ENCODE measurements at places on chromosomes 1 and 21. TPM values are rescaled to one million over a fixed set of nuclear protein-coding genes. Genes with fewer than 3 reads are reported as not detected.

The PIGR gene
- total RNA-seq: 1,034 TPM

The LRRC53 gene
- total RNA-seq: not detected

The CR1L gene
- total RNA-seq: not detected

DNA sequence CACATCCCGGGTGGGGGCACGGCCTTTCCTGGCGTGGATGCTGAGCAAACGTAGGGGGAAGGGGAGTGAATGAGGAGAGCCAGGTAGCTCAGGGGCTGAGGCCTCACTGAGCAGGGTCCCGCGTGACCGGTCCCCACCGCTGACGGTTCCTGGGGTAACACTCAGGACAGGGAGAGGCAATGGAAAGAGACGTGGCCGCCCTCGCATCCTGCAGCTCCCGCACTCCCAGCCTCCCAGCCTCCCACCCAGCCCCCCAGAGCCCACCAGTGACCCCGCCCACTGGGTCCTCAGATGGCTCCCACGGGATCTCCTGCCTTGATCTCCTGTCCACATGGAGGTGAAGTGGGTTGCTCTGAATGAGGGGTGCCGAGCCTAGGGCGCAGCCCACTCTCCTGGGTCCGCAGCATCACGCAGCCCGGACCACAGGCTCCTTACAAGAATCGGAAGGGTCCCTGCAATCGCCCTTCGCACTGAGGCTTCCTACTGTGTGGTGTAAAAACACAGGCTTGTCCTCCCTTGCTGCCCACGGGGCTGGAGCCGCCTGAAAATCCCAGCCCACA, 2.4 kb downstream of the TSPEAR start:
- no peak overlapping the region for H3K27ac ChIP-seq
- H3K4me3 ChIP-seq: no peak overlapping the region
- H3K4me1 ChIP-seq: peaks cover 21% of the 10 kb centered on the region

DNA sequence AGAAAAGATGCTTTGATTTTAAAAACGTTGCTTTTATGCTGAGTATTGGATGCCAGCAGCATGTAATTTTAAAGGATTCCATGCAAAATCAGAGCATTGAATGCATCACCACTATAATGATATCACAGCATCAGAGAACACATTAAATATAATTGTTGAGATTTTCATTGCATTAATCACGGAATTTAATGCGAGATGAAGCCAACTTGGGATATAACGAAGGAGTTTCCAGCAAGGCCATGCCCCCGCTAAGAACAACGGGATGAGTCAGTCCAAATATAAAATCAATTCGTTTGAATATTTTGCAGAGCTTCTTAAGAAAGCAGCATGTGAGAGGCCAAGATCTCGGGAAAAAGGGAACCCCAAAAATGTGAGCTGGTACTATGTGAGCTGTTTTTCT, 423.4 kb upstream of the CHRM3 start:
- DNase-seq: no peak
- no peak overlapping the region for H3K4me3 ChIP-seq
- H3K4me1 ChIP-seq: no peaks in the 10 kb centered on the region
- no peak overlapping the region for H3K27ac ChIP-seq

DNA sequence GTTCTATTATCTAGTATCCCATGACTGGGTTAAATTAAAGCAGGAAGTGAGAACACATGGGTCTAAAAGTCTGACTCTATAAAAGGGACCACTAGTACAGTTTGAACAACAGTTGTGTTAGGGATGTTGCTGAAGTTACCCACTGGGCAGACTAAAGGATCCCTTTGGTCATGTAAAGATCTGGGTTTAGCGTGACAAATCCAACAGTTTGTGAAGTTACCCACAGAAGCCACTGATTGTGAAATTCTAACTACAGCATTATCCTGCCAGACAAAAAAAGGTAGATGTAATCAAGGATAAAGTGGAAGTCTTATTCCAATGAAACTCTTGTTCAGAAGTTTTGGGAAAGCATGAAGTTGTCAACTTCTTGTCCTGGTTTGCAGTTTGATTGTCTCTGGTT, 5.7 kb downstream of the QSOX1 start:
- H3K4me1 ChIP-seq: peaks cover 59% of the 10 kb centered on the region
- H3K4me3 ChIP-seq: no peak overlapping the region
- DNase-seq: no peak
- H3K36me3 ChIP-seq: no peaks in the 10 kb centered on the region
- H3K27ac ChIP-seq: no peak overlapping the region
- no peaks in the 10 kb centered on the region for H3K27me3 ChIP-seq

DNA sequence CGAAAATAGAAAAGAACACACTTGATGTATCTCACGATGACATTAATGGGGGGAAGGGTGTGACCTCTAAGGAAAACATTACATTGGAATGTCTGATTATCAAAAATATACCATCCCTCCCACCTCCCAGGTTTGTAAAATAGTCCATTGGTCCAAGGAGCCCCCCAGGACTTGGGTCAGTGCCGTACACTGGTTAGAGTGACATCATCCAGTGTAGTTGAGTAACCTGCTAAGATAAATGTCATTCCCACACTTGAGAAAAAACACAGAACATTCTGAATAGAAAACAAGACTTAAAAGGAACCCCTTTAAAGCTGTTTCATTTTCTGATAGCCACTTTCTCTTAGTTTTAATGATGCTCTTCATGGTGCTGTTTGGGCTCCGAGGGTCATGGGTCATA, 15.2 kb downstream of the DDX20 start:
- H3K27ac ChIP-seq: no peak overlapping the region
- H3K4me1 ChIP-seq: no peaks in the 10 kb centered on the region
- no peaks in the 10 kb centered on the region for H3K36me3 ChIP-seq
- H3K27me3 ChIP-seq: no peaks in the 10 kb centered on the region

GRCh38 chr1:225914947-225915346, 9.1 kb downstream of the PYCR2 start:
- peaks cover 17% of the 10 kb centered on the region for H3K4me1 ChIP-seq
- peaks cover 5% of the 10 kb centered on the region for H3K36me3 ChIP-seq
- H3K27ac ChIP-seq: no peak overlapping the region
- no peak for DNase-seq
- no peak overlapping the region for H3K4me3 ChIP-seq
- H3K27me3 ChIP-seq: no peaks in the 10 kb centered on the region
